ENCODE measurements at places on chromosomes 6 and 20.
A peak's percentile ranks its signal among the peaks of the same experiment; 100 is the strongest.

DNA sequence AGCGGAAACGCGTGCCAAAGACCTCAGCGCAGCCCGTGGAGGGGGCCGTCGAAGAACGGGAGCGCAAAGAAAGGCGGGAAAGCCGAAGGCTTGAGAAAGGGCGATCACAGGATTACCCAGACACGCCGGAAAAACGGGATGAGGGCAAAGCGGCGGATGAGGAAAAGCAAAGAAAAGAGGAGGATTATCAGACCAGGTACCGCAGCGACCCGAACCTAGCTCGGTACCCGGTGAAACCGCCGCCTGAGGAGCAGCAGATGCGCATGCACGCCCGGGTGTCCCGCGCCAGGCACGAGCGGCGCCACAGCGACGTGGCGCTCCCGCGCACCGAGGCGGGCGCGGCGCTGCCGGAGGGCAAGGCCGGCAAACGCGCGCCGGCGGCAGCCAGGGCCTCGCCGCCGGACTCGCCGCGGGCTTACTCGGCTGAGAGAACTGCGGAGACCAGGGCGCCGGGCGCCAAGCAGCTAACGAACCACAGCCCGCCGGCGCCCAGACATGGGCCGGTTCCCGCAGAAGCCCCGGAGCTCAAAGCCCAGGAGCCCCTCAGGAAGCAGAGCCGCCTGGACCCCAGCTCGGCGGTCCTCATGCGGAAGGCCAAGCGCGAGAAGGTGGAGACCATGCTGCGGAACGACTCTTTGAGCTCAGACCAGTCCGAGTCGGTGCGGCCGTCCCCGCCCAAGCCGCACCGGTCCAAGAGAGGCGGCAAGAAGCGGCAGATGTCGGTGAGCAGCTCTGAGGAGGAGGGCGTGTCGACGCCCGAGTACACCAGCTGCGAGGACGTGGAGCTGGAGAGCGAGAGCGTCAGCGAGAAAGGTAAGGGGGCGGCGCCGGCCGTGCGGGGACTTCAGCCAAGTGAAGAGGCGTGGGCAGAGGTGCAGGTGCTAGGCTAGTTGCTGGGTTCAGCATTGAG is 296.2 kb downstream of the RIMS1 start:
- peak; percentile 68 for DNase-seq

DNA sequence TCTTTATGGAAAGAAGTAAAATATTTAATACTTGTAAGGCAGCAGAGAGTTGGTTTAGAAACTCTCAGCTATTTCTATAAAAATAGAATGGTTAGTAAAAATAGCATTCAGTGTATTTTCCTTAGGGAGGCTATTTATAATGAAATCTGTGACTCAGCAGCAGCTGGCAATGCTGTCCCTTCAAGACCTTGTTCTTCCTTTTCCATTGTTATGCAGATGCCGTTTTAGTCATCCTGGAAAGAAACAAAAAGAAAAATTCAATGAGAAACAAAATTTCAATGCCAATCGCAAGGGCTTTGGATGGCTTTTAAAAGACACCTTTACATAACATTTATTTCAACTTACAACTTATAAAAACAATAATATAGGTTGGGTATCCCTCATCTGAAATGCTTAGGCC is 17.5 kb downstream of the MPC1 start:
- peak; percentile 45 for DNase-seq

GRCh38 chr6:77715588-77715987 is 62.7 kb downstream of the MEI4 start:
- DNase-seq: no peak

- DNase-seq: no peak
Observed at GRCh38 chr20:38245753-38246152, 14.8 kb downstream of the KIAA1755 start.

DNA sequence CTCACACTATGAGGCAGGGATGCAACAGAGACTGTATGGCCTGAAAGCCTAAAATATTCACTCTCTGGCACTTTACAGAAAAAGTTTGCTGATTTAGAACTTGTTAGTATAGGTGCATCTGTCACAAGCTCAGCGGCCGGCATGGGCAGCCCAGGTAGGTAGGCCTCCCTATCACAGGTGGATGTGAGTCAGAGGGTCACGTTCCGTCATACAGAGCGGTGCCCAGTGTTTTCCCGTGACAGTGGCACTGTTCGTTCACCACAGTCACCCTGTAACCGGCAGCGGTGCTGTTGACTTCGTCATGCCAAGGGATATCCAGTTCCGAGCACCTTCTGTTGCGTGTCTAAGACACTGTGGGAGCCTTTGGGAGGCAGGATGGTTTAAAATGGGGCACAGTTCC is 32.9 kb upstream of the PXDC1 start:
- DNase-seq: no peak

GRCh38 chr20:22566876-22567658 is 17.3 kb downstream of the FOXA2 start:
- DNase-seq: no peak

DNA sequence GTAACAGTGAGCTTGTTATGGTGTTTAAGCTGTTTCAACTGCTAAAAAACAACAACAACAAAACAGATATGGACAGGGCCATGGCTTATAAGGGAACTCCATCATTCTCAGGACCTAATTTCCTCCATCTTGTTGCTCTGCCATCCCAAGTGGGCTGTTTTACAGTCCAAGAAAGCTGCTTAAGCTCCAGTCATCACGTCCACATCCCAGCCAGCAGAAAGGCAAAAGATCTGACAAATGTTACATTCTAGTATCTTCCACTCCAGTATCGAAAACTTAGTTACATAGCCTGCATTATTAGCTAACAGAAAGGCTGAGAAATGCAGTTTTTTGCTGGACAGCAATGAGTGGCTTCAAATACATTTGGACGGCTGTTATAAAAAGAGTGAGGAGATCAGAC is 23.0 kb upstream of the TFAP2A start:
- no peak for DNase-seq

DNA sequence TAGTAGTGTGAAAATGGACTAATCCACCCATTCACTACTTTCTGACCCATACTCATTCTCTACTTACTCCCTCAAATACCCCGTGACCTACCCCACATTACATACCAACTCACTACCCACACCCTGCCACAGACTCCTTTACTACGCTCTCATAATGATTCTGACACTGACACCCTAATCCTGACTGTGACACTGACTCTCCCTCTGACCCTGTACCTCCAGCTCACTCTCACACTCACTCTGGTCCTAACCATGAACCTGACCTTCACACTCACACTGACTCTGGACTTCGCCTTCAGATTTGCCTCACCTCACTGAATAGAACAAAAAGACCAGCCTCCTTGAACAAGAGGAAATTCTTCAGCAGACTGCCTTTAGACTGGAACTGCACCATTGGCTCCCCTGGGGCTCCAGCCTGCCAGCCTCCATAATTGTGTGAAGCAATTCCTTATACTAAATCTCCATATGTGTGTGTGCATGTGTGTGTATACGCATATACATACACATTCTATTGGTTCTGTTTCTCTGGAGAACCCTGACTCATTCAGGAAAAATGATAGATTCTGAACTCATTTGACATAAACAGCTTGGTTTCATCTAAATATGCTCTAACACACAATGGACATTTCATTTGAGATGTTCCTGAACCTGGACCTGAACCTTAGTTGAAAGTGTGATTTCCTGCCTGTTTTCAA is 10.5 kb upstream of the ZNF343 start:
- DNase-seq: no peak

DNA sequence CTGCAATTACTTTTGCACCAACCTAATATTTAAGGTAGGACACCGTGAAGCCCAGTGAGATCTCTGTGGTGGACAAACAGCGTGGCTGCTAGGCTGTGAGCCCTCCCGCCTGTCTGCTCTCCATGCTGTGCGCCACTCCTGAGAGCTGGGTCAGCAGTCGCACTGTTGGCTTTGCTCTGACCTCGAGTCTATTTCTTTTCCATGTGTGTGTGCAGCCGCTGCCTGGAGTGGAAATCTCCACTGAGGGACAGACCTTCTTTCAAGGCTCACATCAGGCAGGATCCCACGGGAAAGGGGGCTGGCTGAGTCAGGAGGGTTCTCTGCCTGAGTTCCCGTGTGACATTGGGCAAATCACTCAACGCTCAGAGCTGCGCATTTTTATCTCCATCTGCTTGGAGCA is 27.1 kb downstream of the RIPOR3 start:
- DNase-seq: no peak

DNA sequence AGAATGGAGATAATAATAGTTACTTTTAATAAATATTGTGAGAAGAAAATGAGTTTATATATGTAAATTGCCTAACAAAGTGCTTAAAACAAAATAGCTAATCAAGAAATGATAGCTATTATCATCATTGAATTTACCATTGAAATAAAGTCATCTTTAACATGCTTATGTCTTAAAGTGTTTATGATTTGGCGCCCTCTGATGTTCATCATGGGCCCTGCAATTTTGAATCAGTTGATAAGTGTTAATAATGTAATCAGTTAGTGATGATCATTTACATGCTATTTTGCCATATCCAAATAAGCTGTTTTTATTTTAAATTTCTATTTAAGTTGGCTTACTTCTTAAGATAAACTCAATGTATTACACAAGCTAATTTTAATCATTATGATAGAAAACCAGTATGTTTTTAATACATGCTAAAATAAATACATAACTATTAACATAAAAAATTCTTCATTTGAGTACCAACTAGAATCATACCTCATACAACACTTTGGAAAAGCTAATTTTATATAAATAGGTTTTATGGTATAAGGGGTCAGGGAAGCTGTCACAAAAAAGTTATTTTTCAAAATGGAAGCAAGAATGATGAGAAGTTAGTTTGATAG is 39.2 kb upstream of the TPD52L1 start:
- DNase-seq: peak; percentile 65

- DNase-seq: no peak
Observed at GRCh38 chr20:5731753-5732366, 18.3 kb upstream of the SHLD1 start.

DNA sequence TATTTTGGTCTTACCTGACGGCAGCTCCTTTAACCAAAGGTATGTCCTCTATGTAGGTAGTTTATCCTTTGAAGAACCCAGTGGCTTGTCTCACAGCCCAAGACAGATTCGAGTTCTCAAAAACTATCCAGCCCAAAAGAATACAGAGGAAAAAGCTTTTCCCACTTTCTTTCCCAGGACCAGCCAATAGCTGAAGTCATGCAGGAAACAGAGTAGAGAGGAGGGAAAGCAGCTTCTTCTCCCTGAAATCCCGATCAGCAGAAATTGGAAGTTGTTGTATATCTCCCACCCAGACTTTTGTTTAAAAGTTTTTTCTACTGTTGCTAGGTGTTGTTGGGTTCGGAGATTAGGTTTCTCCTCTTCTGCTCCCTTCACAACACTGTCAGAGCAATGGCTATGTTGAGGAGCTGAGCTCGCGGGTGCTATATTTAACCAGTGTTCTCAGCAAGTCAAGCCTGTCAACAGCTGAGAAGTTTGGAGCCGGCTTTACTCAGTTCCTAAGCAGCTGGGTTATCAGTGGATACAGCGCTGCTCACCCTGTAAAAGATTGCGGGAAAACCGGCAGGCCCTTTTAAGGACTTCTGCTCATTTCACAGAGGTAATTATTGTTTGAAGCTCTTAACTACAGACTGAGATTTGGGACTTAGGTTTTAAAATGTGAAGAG is at the start of gene FILIP1:
Gene FILIP1 (minus strand): TSS at position 401 of the 665 bp plus-strand sequence. CDS start 78,828 bp downstream, outside the sequence.
- DNase-seq: peak; percentile 29

DNA sequence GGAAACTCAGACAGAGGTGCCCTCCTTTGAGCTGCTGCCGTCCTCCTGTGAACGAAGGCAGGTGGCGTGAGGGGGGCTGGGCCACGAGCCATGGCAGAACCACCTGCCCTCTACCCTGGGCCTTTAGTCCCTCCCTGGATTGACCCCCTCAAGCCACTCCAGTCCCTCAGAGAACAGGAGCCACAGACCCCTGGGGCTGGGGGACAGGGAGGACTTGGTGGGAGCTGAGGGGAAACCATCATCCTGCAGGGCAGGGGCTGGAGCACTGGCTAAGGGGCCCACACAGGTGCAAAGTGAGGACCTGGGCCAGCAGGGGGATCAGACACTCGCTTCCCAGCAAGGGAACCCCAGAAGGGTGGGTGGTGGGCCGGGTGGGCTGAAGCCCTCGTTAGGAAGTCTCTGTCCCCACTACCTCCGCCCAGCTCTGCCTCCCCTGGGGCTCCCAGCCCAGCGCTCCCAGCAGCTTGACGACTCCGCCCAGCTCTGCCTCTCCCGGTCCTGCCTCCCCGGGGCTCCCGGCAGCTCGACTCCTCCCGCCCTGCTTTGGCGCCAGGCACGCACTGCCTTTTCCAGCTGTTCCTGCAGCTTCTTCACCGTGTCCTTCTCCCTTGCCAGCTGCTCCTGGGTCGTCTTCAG is 44.4 kb downstream of the DSTN start:
- DNase-seq: no peak

DNA sequence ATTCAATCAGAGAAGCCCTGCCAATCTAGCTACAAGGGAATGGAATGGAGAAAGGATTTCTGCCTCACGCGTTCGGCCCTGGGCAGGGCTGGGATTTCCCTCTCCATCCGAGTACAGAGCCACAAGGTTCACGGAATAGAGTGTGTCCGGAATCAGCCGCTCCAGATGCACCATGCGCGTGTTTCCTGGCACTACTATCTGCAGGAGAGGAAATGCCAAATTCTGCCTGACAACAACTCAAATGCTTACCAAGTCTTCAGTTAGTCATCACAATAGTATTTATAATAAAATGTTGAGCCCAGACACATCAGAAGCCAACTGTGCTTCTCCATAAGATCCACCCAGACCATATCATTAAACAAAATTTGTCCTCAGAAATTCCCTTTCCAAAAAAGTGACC is 75.1 kb downstream of the COL12A1 start:
- DNase-seq: peak; percentile 16

- no peak for DNase-seq
Observed at GRCh38 chr20:57659517-57660180, 39.4 kb upstream of the ZBP1 start.

GRCh38 chr6:138856654-138857053 is 60.8 kb downstream of the ECT2L start:
- peak; percentile 20 for DNase-seq

GRCh38 chr6:40997234-40997957 is 41.6 kb downstream of the UNC5CL start:
- peak; percentile 74 for DNase-seq

GRCh38 chr6:45577836-45578504 is 200.2 kb upstream of the SUPT3H start:
- DNase-seq: no peak

GRCh38 chr6:34671801-34672656 is 24.5 kb downstream of the ILRUN start:
- peak; percentile 80 for DNase-seq

DNA sequence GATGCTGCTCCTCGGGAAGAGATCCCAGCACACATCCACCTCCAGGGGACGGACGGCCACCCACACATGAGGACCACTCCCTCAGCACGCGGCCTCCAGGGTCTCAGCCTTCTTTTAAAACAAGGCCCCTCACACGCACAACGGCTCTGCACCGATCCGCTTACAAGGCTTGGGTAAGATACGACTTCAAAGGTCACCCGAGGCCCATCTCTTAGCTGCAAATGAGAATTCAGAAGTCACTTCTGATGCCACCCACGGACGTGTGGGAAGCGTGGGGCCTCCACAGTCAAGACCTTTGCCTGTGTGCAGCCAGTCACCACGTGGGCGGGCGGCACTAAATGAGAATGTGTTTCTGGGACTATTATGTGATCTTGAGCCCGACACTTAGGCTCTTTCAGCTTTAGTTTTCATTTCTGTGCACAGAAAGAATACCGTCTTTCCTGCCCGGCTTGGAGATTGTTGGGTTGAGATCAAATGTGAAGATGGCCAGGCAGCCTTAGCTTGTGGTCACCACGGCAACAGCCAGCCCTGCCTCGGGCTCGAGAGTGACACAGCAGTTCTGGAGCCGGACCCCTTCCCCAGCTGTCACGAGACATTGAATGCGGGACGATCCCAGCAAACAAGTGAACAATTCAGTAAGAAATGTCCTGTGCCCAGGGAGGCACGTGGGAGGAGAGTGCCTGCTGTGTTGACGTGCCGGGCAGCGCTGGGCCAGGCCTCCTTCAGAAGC is 91.6 kb downstream of the RAMACL start:
- no peak for DNase-seq
